Neural crest cell (in vitro differentiated cells): ENCODE measurements at places on chromosomes 5 and 9. TPM values are rescaled to one million over a fixed set of nuclear protein-coding genes. Genes with fewer than 3 reads are reported as not detected.

ADAMTS6 gene
- total RNA-seq: 7.1 and 8.2 TPM in 2 replicates

- DNase-seq: no peak
Measured at GRCh38 chr9:35340046-35340445, 149.9 kb upstream of the RUSC2 start.

DNA sequence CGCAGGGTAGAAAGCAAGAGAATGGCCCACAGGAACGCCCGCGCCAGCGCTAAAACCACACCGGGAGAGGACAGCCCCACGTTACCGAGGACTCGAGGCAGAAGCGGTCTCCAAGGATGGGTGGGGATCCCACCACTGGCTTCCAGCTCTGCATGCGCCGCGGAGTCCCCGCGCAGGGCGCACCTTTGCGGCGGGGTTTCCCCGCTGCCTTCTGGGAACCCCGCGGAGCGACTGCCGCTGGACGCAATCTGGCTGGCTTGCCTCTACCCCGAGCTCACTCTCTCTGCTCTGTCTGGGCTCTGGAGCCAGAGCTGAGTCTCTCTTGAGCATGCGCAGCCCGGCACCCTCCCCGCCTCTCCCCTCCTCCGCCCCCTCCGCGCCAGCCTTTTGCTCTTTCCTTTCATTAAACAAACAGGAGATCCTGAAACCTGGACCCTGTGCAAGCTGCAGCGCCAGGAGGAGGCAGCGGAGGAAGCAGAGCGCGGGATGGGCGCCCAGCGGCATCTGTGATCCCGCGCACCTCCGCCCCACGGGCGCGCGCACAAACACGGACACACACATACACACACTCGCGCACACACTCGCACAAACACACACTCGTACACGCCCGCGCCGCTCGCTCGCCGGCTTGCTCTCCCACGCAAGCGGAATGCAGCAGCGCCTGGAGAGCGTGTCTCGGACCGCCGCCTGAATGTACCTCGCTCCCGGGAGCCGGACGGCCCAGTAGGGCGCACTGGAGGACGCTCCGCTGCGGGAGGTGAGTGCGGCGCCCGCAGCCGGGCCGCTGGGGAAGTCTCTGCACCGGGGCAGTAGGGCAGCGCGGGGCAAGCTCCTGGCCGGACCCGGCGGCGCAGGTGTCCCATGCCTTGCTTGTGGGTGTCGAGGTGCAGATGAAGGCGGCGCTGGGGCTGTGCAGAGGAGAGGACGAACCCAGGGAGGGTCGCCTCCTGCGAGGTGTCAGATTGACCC is at the start of gene PLPPR1:
Gene PLPPR1 (plus strand): TSS at position 382 of the 969 bp plus-strand sequence.
- peak; percentile 72 for DNase-seq

DNA sequence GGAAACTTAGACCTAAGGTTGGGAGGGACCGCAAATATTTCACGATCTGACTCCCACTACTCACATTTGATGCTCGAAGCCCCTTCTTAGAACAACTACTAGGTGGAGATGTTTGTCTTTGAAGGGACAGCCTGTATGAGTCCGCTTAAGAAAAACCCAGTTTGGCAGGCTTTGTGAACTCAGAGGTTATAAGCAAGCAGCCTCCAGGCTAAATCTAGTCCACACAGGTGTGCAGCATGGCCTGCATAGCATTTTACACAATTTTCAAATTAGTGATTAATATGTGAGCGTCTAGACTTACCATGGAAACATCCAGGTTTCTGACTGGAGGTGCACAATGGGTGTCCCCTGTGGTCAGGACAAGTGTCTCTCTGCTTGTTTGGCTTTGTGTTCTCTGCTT is 127.1 kb downstream of the KIF4B start:
- DNase-seq: no peak

DNA sequence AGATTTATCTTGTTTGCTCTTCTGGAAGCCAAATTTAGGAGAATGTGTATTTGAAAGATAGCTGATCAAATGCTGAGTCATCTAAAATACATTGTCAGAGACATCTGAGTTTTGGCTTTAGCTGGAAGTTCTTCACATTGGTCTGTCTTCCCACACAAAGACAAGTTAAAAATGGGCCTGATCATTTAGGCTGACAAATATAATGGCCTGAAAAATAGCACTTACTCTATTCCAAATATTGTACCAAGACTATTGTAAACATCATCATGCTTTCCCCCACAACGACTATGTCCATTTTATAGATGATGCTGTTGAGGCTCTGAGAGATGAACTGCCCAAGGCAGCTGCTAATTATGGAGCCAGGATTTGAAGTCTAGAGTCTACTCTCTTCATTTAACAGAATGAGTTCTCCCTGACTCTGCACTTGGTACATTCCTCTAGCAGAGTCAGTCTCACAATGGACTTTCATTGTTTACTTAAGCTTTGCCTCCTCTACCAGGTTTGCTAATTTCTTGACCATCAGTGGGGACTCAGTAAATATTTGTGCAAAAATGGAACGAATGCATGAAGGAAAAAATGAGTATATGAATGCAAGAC is 619.4 kb upstream of the KLF4 start:
- no peak for DNase-seq
